ENCODE measurements at places on chromosomes 4 and X. TPM values are rescaled to one million over a fixed set of nuclear protein-coding genes. Genes with fewer than 3 reads are reported as not detected.

Gene PRIMPOL
- total RNA-seq = 17.6 TPM

DNA sequence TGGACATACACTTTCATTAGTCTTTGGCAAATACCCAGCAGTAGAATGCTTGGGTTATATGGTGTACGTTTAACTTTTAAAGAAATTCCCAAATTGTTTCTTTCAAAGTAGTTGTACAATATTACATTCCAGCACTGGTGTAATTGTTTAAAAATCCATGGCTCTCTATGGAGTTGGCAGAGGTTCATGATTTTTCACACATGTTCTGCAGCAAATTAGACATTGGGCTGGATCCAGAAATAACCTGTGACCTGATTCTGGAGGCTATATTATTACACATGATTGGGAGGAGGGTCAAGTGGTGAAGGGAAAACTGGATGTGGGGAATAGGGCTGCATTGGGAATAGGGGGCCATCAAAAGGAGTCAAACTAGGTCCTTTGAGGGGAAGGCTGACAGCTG lies 41.9 kb downstream of the MAMLD1 start:
- DNase-seq = no peak

- DNase-seq = no peak
Observed at GRCh38 chr4:7463566-7464258, 29.0 kb upstream of the PSAPL1 start.

Gene NHSL2
- 0.81 TPM for total RNA-seq

DNA sequence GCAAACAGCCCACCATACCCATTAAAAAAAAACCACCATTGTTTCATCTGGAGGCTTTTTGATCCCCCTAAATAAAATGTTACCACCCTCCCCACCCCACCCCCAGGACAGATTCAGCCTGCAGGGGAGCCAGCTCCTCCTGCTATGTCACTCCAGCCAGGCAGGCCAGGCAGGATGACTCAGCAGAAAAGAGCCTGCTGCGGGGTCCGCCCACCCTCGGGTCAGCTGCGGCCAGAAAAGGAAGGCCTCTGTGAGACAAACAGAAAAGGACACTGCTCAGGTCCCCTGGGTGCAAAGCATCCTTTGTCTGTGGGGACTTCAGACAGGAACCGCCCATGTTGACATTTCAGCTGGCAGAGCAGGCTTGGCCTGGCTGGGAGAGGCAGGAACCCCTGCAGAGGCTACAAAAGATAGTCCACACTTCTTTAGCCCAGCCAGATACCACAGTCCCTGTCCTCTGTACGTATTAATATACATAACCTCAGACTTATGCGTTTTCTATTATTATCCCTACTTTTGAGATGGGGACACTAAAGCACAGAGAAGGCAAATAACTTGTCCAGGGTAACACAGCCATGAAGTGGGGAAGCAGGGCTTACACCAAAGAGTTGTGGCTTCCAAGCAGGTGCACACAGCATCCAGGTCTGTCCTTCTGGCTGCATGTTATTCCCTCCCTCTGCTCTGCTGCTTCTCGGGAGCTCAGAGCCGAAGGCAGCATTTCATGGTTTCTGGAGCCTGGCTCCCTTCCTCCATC lies 147.7 kb downstream of the CPEB2 start:
- no peak for DNase-seq

GRCh38 chr4:25879991-25880651 lies 17.3 kb upstream of the SEL1L3 start:
- DNase-seq = no peak

- DNase-seq = no peak
Observed at GRCh38 chr4:126890994-126891393, 741.8 kb upstream of the INTU start.

- DNase-seq = no peak
Observed at GRCh38 chr4:155530290-155530689, 136.4 kb upstream of the GUCY1A1 start.

Gene EIF2S3
- total RNA-seq = 283 TPM

DNA sequence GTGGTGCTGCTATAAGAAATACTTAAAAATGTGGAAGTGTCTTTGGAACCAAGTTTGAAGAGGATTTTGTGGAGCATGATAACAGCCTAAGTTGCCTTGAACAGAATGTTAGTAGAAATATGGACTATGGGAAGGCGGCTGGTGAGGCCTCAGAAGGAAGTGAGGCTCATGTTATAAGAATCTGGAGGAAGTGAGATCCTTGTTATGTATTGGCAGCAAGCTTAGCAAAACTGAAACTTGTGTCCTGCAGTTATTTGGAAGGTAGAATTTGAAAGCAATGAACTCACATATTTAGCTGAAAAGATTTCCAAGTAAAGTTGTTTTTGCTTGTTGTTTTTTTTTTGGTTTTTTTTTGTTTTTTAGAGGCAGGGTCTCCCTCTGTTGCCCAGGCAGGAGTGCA lies 13.6 kb upstream of the MED14 start:
- no peak for DNase-seq

DNA sequence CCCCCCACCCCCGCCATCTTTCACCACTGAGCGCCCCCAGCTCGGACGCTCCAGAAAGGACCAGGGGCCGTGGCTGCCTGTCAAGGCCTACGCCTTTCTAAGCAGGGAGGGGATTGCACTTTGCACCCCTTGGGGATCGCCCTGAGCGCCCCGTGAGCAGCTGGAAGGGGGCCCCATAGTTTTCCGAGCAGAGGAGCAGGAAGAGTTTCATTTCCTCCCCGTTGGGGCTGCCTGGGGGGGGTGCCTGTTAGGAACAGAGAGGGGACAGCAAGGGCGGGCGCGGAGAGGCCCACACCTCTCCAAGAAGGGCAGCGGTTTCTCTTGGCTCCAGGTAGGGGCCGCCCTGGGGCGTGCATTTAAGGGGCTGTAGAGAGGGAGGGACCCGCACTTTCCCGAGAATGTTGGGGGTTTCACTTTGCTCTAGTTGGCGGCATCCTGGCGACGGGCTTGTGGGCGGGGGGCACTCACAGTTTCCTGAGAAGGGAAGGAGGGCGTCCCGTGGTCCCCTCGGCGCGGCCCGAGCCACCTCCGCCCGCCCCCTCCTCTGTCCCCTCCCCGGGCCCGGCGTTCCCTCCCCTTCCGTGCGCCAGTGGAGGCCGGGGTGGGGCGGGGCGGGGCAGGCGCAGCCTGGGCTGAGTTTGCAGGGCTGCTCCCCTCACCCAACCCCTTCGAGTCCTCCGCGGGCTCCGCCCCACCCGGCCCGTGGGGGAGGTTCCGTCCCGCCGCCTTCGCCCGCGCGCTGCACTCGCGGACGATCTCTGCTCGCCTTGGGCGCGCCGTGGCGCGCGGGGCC lies 82.3 kb upstream of the CD99 start:
- peak; percentile 83 for DNase-seq

- no peak for DNase-seq
Observed at GRCh38 chr4:38141808-38142500, 181.8 kb downstream of the PTTG2 start.

Gene CPZ
- not detected for total RNA-seq

- DNase-seq = no peak
Observed at GRCh38 chr4:43325220-43325967, 432.9 kb downstream of the GRXCR1 start.

GRCh38 chrX:15043538-15043937 lies 170.3 kb downstream of the MOSPD2 start:
- DNase-seq = no peak

DNA sequence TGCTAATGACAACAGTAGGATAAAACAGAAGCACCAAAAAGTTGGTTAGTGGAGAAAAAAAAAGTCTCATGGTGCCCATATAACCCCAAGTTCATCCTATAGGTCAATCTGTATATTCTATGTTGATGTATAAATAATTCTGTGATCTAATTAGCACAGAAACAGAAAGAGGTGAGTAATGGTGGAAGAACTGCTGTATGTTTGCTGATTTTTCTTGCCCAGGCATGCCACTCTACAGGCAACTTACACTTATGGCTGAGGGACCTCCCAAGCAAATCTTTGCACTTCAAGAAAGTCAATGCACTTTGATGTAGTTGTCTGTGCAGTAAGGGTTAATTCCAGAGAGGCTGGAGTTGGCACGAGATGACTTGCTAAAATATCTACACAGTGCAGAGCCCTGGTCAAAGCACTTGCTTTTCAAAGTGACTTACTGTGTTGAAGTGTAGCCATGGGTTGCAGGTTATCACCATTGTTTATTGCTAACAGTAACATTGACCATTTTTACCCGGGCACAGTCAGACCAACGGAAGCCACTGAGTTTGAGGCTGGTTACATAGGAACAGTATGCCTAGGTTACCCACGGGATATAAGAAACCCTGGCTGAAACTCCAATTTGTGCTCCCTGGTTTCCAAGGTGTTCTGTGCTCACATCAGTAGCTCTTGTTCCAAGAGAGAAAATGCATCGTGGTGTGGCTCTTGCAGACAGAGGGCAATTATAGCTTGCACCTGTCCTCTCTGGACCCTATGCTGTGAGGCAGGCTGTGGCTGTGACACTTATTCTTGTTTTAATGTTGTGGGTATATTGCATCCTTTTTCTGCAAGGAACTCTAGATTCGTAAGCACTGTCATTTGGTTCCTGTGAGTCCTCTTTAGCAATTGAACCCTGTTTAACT lies 141.3 kb upstream of the FTHL17 start:
- no peak for DNase-seq
